ENCODE measurements at places on chromosomes 6 and 20.

- DNase-seq: no peak
Observed at GRCh38 chr6:63685446-63686379, 50.1 kb downstream of the PHF3 start.

DNA sequence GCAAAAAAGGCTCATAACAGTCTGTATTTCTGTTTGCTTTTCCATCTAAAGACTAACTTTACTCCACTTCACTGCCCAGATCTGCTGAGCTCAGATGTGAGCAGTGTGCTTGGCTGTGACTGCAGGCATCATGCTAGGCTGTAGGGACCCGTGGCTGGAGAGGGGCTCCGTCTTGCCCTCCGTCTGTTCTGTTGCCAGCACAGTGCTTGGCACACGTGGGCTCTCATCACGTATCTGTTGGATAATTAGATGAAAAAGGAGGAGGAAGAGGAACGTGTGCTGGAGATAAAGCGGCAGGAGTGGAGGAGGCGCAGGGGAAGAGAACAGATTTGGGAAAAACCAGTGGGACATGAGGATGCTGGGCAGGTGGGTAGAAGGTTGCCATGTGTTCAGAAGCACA lies 57.6 kb upstream of the IER3 start:
- DNase-seq: no peak

- DNase-seq: no peak
Observed at GRCh38 chr6:137646484-137646883, 152.3 kb upstream of the OLIG3 start.

GRCh38 chr6:82750556-82750955 lies 315.1 kb downstream of the UBE3D start:
- DNase-seq: no peak

DNA sequence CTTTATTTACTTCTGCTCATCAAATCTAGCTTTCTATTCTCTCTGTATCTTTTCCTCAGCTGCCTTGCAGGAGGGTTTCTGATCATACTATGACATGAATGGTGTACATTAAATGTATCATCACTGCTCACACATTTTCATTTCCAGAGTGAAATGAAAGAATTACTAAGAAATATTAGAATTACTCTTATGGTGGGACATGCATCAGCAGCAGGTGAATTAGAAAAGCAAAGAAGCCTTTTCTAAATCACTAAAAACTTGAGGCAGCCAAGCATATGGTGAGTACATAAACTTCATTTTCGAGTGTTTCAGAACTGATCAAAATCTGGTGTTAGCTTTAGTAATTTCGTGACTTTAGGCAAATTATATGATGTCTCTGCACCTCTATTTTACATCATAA lies 23.6 kb downstream of the IL17A start:
- DNase-seq: no peak

GRCh38 chr6:169652896-169653295 lies 48.9 kb downstream of the WDR27 start:
- DNase-seq: no peak

- DNase-seq: no peak
Observed at GRCh38 chr6:153591159-153591558, 447.9 kb upstream of the OPRM1 start.

GRCh38 chr6:151180330-151181048 lies 59.3 kb upstream of the AKAP12 start:
- no peak for DNase-seq

- DNase-seq: no peak
Observed at GRCh38 chr20:58407966-58408557, 19.0 kb downstream of the VAPB start.

DNA sequence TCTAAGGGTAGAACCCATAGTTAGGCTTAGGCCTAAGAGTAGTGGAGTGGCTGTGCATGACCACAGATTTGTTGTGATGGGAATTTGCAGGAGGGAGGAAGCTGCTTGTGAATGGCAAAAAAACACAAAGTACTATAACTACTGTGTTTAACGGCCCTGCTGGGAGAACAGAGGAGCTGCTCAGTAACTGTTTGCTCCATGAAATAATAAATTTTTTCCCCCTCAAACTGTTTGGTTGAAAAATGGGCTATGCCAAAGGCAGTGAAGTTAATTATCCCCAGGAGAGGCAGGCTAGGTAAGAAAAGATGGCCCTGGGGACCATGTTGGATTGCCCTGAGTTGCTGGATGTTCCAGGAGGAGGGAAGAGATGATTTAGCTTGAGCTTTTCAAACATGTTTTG lies 256.5 kb upstream of the PRND start:
- DNase-seq: no peak

DNA sequence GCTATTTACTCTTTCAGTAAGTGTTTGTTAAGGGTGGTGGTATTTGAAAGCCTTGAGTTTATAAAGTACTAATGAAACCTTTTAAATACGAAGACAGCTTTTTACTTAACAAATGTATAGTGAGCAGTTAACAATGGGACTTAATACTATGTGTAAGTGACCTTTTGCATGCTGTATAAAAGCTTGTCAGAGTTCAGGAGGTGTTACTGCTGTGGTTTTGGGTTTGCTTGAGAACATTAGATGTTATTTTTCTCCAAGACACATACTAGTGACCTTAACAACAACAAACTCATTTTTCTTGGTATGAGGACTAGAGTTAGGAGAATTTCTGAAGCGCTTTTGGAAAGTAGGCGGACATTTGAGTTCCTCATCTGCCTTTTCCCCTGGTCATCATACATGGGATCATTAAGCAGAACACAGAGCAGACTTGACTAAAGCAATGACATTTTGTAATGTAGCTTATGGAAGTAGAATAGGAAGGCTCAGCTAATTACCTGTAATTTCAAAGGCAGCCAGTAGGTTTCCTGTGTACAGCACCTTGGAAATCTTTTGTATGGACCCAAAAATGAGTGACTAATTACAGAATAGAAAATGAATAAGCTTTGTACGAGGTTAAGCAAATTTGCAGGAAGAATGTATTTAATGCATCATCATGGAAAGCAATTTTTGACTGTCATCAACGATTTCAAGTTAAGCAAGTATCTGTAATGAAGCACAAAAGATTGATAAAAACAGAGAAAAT lies 14.1 kb downstream of the CDYL start:
- DNase-seq: no peak

DNA sequence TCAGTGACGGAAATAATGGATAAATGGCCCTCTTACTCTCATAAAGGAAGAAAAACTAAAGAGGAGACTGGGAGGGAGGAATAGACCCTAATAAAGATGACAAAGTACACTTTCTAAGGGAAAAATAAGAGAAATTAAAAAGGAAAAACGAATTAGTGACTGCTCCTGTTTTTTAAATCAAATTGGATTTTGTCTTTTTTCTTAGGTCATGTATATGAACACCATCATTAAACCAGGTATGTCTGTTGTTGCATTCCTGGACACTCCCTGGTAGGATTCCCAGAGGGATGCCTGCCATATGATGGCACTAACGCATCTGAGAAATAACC lies 59.4 kb upstream of the BTN3A2 start:
- no peak for DNase-seq
